NCI-H1105 (cell line): ENCODE measurements at places on chromosomes 5 and 9.

DNA sequence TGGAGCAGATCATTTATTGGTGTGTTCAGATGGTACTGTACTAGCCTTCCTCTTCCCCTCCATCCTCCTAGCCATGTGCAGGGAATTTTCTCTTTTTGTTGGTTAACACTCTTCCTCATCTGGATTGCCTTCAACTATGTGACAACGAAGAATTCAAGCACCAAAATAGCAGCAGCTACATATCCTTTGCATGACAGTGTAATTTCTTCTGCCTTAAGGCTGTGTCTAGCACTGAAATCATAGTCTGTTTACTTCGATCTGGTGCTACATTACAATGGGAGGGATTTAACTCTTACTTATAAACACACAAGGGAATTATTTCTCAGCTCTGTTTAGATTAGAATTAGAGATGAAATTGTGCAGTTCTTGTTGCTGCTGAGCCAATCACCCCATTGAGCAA is 260.4 kb downstream of the ARL15 start:
- no peak for DNase-seq

GRCh38 chr5:95020345-95020744 is 264.5 kb downstream of the MCTP1 start:
- DNase-seq: no peak

GRCh38 chr9:26262421-26263107 is 584.3 kb upstream of the TUSC1 start:
- DNase-seq: no peak

DNA sequence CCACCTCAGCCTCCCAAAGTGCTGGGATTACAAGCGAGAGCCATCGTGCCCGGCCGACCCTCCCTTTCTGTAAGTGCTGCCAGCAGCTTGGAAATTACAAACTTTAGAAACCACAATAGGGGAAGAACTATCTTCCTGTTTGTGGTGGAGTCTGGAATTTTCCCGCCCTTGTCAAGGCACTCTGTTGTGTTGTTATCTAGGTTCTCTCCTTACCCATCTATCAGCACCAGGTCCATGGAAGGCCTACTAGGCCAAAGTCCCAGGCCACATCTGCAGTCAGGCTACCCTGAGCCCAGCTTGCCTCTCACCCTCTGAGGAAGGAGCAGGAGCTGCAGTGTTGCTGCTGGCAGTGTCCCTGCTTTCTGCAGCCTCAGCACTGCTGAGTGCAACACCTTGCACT is 214.9 kb downstream of the MCTP1 start:
- DNase-seq: no peak

- no peak for DNase-seq
Observed at GRCh38 chr9:78014776-78015175, 16.8 kb downstream of the GNAQ start.

DNA sequence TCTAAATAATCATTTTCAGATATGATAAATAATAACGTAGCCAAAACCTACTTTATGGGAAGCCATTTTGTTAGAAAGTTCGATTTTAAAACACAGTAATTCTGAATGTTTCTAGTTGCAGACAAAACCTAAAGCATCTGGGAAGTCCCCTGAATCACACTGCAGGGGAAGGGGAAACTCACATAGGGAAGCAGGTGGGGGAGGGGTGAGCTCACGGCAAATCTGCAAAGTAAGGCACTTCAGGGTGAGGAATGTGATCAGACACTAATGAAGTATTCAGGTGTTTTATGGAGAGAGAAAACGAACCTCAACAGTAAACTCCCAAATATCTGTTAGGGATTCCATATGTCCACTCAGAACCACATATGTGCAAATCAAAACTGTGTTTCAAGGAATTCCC is 70.7 kb downstream of the EPB41L4A start:
- DNase-seq: no peak
